ENCODE measurements at places on chromosomes 6 and 20.

DNA sequence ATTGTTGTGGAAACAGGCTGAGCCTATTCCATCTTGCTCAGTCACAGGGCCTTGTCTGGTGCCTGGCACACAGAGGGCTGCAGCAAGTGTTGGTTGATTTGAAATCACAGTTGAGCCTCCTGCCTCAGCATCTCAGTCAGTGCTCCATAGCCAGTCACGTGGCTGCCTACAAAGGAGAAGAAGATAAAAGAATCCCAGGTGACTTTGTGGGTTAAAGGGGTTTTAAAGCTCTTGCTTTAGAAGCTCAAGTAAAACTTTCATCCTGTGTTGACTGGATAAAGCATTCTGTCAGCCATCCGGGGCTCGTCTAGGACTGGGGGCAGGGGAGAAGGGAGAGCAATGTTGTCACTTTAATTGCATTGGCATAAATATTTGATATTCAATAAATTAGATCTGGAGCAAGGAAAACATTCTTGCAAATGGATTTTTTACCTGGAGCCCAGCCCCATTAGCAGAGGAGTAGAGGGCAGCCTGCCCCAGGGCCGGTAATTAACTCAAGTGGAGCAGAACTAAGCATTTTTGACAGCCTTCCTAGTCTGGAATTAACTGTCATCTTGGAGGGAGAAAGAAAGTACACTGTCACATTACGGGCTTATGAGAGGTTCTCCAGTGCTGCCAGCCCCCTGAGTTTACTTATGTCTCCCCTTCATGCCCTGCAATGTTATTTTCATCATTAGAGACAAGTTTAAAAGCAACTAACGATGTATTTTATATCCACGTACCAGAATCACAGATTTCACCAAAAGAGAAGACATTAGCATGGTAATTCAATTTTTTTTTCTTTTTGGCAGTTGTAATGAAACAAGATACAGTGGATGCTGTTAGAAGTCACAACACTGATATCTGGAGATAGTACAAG, 71.7 kb upstream of the GTSF1L start:
- DNase-seq: no peak

GRCh38 chr6:14270925-14271788, 153.6 kb downstream of the CD83 start:
- DNase-seq: peak; percentile 74

DNA sequence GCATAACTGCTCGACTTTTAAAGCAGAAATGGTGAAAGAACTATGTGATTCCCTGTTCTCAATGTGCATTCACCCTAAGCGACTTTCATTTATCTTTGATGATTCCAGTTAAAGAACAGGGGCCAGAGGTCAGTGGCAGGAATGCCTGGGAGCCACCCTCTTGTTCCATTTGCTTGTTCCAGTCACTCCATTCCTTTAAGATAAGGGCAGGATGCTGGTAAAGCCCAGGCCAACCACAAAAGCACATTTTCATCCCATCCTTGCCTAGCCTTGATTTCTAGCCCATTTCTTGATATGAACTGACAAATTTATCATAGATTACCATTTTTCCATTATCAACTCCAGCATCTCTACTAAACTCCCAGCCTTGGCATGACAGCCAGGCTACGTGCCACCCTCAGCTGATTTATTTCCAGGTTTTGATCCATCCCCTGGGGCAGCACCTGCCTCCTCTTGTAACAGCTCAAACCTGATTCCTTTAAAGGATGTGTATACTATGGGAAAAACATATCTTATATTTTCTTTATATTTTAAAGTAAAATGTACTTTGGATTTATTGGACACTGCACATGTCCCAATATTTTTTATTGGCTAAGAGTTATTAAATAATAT, 19.2 kb downstream of the HMGN3 start:
- DNase-seq: no peak

- DNase-seq: no peak
Measured at GRCh38 chr6:105051941-105052471, 95.1 kb downstream of the LIN28B start.

DNA sequence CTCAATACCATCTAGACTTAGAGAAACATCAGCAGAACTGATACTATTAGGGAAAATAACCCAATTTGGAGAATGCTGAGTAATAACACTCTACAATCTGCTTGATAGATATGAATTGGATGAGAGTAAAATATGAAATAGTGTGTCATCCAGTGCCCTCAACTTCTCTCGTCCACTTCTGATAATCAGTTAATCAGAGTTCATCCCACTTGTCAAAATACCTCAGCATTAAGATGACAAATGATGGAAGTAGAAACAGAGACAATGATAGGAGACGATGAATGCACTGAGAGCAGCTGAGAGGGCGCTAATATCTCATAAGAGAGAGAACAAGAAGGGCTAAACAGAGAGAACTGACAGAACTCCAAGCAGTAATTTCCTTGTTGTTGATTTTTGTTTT, 699.6 kb downstream of the EPHA7 start:
- DNase-seq: no peak

DNA sequence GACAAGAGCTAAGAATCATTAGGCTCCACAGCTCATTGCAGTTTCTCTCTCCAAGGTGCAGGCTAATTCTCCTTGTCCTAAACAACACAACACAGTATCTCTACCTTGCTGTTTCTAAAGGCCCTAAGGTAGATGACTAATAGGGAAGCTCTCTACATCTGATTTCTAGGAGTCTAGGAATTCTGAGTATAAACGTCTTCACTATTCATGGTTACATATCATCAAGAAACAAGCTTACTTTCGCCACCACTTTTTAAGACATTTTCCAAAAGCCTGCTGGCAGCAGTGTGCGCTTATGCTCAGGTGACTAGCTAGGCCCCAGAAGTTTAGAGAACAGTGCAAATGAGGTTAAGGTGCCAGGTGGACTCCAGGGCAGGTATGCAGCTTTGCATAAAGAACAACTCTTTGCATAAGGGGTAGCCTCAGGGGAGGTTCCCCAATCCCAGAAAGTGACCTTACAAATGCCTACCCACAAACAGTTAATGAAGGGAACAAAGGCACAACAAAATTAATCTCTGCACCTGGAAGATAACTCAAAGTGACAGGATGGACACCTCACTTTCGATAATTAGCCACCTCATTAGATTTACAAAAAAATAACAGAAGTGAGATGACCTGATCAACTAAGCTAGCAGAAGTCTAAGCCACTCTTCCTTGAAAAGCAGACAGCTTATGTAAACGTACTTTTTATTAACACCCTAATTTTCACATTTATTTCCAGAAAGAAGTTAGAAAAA, 20.1 kb downstream of the B4GALT5 start:
- no peak for DNase-seq

DNA sequence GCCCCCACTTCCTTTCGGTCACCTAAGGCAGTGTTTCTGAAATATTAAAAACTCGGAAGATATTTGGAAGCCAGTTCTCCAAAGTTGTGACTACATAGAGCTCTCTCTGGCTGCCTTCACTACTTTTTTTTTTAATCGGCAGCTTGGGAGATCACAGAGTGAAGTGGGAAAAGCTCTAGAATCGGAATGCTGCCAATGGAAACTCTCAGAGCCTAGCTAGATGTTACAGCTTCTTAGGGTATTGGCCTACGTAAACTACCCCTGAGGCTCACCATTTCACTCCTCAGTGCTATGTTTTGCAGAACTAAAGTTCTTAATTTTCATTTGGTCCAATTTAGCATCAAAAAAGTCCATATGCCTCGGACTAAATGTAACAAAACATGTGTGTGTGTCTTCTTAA, 14.5 kb downstream of the SERPINB1 start:
- no peak for DNase-seq

DNA sequence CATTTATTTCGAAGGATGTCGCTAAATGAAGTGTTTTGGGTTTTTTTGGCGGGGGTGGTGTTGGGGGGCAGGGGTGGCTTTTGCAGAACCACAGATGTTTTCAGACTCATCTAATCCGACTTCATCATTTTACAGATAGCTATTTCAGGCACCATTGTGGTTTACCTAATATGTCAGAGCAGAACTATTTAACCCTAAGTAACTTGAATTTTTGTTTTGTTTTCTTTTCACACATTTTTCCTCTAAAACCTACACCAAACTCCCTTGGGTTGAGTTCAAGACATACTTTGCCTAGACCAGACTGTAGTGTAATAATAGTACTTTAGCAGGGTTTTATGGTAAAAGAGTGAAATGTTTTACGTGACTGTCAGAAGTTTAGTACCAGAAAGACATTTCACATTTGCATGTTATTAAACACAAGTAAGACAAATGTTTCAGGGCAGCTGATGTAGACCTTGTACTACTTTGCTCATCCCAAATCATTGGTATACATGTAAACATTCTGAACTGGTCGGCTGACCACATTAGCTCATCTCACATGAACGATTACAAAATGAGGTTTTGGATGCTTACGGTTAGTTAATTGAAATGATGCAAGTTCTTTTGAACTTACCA, 37.7 kb downstream of the MAP3K4 start:
- no peak for DNase-seq

GRCh38 chr20:25398376-25399036, 7.9 kb upstream of the ABHD12 start:
- no peak for DNase-seq

GRCh38 chr6:134674562-134674961, 275.3 kb downstream of the ALDH8A1 start:
- no peak for DNase-seq

DNA sequence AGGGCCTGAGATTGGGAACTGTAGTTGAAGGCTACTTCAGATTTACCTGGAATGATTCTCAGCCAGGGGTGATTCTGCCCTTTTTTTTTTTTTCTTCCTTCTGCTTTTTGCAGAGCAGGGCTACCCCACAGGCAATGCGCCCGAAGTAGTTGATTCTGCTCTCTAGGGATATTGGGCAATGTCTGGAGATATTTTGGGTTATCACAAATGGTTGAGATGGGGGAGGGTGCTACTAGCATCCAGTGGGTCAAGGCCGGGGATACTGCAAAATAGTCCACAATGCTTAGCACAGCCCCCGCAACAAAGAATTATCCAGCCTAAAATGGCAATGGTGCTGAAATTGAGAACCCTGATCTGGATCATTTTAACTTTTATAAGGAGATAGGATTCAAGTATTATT, 71.2 kb upstream of the ZMYND8 start:
- no peak for DNase-seq

DNA sequence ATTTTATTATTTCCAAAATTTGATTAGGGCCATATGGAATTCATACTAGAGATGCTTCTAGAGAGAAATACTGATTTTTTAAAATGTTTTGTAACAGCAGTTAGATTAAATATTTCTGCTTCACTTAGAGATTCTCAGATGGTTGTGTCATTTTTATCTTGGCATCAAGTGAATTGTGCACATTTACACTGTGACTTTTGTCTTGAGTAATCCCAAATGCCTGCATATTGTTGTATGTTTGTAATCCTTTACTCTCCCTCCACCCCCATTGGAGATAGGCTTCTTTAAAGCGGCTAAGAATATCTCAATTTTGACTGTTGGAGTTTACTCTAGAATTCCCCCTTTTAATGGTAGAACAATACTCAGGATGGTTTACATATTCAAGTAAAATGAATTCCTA, 19.0 kb downstream of the STX16 start:
- no peak for DNase-seq

DNA sequence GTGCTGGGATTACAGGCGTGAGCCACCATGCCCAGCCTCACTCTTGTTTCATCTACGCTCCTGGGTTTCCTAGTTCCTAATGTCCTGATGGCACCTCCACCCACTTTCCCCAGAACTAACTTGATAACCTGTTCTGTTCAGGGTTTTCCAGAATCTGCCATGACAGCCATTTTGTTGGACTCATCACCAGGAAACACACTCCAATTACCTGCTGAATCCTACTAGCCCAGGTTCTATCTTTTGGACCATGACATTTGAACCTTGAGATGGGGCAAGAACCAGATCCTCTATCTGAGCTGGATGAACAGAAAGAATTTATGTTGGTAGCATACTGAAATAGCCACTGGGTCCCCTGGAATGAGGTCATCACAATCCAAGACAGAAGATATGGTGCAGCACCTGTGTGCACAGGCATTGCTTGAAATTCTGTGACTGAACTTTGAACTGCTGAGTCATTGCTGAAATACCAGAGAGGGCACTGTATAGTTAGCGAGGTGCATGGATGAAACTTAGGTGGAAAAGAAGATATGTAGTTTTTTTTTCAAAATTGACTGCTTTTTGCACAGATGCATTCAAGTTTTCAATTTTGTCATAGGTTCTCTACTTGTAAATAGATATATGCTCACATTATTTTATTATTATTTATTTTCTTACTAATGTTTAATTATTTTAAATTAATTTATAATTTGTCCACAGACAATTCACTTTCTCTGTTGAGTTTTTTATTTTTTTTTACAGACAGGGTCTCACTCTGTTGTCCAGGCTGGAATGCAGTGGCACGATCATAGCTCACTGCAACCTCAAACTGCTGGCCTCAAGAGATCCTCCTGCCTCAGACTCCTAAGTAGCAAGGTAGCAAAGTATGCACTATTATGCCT, 42.8 kb upstream of the TASP1 start:
- DNase-seq: no peak

DNA sequence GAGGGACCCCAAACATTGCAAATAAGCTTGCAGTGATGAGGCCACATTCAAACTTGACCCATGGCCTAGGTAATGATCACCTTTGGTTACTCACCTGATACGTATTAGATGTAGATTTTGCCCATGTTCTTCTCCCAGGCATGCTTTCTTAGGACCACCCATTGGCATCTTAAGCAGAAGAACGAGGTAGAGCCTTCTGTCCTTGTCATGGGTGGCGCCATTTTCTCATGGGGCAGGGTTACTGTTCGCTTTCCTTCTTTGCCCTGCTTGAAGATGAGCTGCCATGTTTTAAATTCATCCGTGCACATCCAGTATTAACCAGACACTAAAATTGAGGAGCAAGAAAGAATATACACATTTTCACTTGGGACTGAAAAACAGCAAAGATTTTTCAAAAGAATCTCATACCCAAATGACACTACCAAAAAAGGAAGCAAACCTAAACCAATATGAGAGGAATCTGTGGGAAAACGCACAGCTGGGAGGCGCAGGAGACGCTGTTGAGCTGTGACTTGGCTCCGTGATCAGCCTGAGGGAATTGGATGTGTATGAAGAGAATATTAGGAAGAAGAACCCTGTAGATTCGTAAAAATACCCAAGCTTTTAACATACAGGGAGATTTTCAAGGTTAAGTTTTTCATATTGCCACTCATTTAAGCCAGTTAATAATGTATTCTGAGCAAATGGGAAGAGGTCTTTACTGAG, 36.6 kb downstream of the GMPR start:
- no peak for DNase-seq

GRCh38 chr6:72132851-72133250, 246.5 kb downstream of the RIMS1 start:
- DNase-seq: no peak

GRCh38 chr6:15269011-15269410, 23.1 kb downstream of the JARID2 start:
- no peak for DNase-seq

GRCh38 chr6:79373246-79373645, 138.8 kb upstream of the HMGN3 start:
- DNase-seq: no peak

GRCh38 chr6:169782966-169783365, 31.5 kb downstream of the ERMARD start:
- no peak for DNase-seq

GRCh38 chr6:22444330-22444729, 125.0 kb upstream of the HDGFL1 start:
- no peak for DNase-seq
